ENCODE measurements at places on chromosomes 2 and 18.

GRCh38 chr2:127592761-127593227 lies 53.2 kb upstream of the GPR17 start:
- H3K4me3 ChIP-seq: no peak overlapping the region
- H3K27ac ChIP-seq: no peak overlapping the region
- no peaks in the 10 kb centered on the region for H3K27me3 ChIP-seq
- H3K4me1 ChIP-seq: peaks cover 4% of the 10 kb centered on the region
- peak; percentile 7 for DNase-seq

- no peaks in the 10 kb centered on the region for H3K4me1 ChIP-seq
- no peaks in the 10 kb centered on the region for H3K27me3 ChIP-seq
Measured at GRCh38 chr2:1438972-1439371, 25.7 kb downstream of the TPO start.

DNA sequence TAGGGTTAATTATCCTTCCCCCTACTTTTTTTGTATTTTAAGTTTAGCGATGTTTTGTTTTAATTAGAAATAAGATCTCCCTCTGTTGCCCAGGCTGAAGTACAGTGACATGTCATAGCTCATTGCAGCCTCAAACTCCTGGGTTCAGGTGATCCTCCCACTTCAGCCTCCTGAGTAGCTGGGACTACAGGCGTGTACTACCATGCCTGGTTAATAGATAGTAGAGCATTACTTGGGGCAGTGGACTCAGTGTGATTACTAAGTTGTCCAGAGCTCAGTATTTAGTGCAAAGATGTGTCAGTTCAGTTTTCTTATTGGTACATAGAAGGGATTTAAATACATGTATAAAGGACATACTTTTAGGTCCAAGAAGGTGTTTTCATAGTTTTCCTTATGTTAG lies 9.5 kb upstream of the ADGRF3 start:
- no peaks in the 10 kb centered on the region for H3K27me3 ChIP-seq
- no peak overlapping the region for H3K4me3 ChIP-seq
- no peak for DNase-seq
- H3K27ac ChIP-seq: no peak overlapping the region
- peaks cover 14% of the 10 kb centered on the region for H3K36me3 ChIP-seq
- peaks cover 70% of the 10 kb centered on the region for H3K4me1 ChIP-seq

- DNase-seq: no peak
- no peaks in the 10 kb centered on the region for H3K4me1 ChIP-seq
- no peak overlapping the region for H3K27ac ChIP-seq
- no peak overlapping the region for H3K4me3 ChIP-seq
- H3K27me3 ChIP-seq: peaks cover 29% of the 10 kb centered on the region
Measured at GRCh38 chr2:176483901-176484568, 214.8 kb downstream of the MTX2 start.

DNA sequence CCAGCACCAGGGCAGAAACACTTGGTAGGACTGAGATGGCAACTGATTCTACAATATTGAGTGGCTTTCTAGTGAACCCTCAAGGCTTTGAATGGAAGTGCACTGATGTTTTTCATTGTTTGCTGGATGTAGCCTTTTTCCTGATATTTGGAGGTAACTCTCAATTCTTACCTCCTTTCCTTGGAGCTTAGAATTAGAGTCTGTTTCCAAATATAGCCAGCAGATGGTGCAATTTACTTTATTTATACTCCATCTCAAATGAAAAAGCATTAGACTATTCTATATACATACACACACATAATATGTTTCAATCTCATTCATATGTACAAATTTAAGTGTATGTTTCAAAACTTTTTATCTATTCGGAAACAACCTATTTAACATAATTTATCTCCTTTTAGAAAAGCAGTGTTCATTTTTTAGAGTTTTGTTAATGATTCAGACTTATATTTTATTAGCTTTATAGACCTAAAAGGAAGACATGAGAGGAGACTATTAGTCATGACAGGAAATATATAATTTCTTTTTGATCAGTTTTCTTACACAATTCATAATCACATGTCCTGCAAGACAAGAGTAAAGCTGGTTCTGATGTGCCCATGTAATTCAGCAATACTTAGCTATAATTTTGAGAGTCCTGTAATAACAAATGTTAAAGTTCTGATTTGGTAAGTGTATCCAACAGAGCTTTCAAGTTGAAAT lies 124.8 kb downstream of the NUP35 start:
- H3K4me3 ChIP-seq: no peak overlapping the region
- DNase-seq: no peak
- H3K36me3 ChIP-seq: no peaks in the 10 kb centered on the region
- peaks cover 2% of the 10 kb centered on the region for H3K27me3 ChIP-seq

- no peak overlapping the region for H3K4me3 ChIP-seq
- no peak for DNase-seq
- H3K36me3 ChIP-seq: peaks cover 4% of the 10 kb centered on the region
- H3K27me3 ChIP-seq: peaks cover 4% of the 10 kb centered on the region
Measured at GRCh38 chr2:46862514-46862913, 53.1 kb downstream of the MCFD2 start.

DNA sequence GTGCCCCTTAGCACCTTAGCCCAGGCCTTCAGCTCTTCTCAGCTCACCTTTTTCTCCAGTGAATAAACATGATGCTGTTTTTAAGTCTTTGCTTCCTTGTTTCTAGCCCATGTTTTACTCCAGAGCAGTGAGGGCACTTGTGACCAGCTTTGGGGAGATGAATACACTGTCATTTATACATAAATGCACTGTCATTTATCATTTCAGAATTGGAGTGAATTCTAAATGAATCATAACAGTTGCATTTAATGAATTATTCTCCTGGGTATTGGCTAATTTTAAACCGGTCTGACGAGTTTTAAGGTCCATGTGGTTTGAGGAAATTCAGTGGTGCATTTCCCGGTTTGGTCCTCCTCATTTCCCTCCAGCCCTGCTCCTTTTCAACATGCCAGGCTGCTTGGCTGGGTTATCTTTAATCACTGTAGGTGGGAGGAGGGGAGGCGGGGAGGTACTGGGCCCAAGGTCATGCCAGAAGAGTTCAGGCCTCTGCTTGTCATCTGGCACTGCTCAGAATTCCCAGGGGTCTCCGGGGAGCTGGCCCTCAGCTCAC lies 23.9 kb downstream of the PRKCE start:
- DNase-seq: no peak
- no peak overlapping the region for H3K27ac ChIP-seq
- no peaks in the 10 kb centered on the region for H3K27me3 ChIP-seq
- no peak overlapping the region for H3K4me3 ChIP-seq
- H3K36me3 ChIP-seq: no peaks in the 10 kb centered on the region
- no peaks in the 10 kb centered on the region for H3K4me1 ChIP-seq

- peak; percentile 10 for DNase-seq
- no peaks in the 10 kb centered on the region for H3K4me1 ChIP-seq
- no peaks in the 10 kb centered on the region for H3K27me3 ChIP-seq
- H3K27ac ChIP-seq: no peak overlapping the region
- H3K4me3 ChIP-seq: no peak overlapping the region
Measured at GRCh38 chr18:73891572-73892421, 255.8 kb downstream of the FBXO15 start.

DNA sequence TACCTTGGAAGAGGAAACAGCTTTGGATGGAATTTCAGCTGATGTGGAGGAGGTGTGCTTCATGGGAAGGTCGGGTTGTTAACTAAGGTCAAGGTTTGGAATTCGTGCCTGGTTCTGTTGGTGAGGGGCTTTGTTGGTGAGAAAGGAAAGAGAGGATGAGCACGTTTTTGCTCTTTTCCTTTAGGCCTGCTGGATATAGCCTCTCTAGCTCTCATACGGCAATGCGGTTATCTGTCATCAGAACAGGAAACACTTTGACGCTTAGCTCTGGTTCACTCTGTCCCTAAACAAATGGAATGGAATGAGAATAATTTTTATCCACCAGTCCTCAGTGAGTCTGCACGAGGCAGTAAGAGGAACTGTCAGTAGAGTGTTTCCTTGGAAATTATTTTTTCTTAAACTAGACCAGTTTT lies 169.7 kb upstream of the NOSTRIN start:
- H3K36me3 ChIP-seq: peaks cover 1% of the 10 kb centered on the region
- no peak for DNase-seq
- peaks cover 3% of the 10 kb centered on the region for H3K4me1 ChIP-seq
